ENCODE measurements at places on chromosomes 5 and 9.

DNA sequence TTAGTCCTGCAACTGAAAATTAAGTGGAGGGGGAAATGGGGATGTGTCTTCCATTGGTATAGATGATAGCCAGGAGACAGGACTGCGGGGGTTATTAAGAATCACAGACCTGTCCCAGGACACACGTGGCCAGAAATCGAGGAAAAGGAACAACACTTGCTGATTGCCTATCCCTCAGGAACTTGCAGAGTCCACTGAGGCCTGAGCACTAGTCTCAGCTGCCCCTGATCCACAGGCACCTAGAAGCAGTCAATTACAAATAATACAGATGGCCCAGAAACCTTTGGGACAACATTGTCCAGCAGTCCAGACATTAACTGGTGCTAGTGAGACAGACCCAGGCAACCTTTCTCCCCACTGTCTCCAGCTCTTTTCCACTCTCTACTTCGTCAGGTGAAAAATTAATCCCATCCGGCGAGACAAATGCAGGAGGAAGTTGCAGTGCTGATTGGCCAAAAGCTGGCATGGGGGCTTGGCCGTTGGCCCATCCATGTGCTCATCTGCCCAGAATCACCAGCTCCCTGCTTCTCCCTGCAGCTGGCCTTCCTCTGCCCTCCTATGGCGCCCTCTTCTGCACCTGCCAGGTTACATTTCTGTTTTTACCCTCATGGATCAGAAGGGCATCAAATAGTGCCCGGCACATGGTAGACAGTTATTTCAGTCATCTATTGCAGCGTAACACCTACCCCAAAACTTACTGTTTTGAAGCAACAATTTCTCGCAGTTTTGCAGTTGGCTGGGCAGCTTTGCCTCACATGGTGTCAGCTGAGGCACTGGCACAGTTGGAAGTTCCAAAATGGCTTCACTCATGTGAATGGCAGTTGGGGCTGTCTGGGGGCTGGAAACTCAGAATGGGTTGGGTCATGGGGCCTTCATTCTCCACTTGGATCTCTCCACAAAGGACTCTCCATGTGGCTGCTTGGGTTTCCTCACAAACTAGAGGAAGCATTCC, 3.6 kb upstream of the B4GALT1 start:
- peak; percentile 49 for DNase-seq

GRCh38 chr9:89695441-89695891, 90.7 kb downstream of the GADD45G start:
- no peak for DNase-seq

- DNase-seq = no peak
Measured at GRCh38 chr5:179699616-179700237, 960 bp downstream of the CANX start.

- DNase-seq = no peak
Measured at GRCh38 chr5:139645430-139645871, 2.7 kb upstream of the CXXC5 start.

- DNase-seq = no peak
Measured at GRCh38 chr5:11075035-11075805, 314.2 kb upstream of the DAP start.

DNA sequence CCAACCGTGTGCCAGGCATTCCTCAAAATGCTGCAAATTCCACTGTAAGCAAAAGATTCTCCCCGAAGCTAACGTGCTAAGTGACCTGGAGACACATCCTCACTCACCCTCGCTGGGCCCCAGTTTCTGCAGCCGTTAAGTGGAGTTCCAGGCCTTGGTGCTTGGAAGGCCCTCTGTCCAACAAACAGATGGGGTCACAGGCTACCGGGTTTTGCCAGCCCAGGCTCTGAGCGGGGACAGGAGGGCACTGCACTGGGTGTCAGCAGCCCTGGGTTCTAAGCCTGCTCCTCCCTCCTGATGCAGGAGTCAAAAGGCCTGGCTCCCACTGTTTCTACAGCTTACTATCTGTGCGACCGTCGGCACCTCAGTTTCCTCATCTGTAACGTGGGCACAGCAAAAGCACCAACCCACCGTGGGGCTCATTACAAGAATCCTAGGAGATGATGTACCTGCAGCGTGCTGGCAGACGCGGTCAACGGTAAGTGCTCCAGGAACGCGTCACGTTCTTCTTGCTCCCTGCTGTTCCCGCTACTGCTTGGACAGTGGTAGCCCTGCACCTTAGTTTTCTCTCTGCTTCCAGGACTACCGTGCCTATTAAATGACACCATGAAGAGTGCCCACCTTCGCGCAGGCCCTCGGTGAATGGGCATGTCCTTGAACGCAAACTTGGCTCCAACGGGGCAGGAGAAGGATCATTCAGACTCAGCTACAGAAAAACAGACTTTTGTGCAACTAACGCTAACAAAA, 84.8 kb downstream of the ADAMTS2 start:
- DNase-seq = no peak

- no peak for DNase-seq
Measured at GRCh38 chr9:105835721-105836120, 141.4 kb downstream of the TMEM38B start.

- DNase-seq = peak; percentile 4
Measured at GRCh38 chr9:122580360-122580759, 2.8 kb downstream of the OR1L8 start.

- DNase-seq = no peak
Measured at GRCh38 chr5:177557041-177557647, 2.8 kb upstream of the FAM193B start.

DNA sequence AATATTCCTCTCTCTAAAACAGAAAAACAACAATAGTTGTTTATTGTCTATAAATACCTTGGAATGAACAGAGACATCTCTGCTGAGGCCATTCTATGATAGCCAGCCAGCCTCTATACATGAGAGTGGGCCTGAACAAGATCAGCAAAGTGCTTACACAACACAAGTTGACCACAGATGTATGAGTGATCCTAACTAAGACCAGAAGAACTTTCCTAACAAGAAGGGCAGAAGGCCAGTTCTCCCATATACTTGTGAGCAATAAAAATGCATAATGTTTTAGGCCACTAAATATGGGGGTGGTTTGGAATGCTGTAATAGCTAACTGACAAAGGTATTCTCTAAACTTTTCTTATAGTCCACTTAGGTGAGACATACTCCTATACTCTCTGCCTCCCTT, 345.7 kb downstream of the SPATA31D1 start:
- DNase-seq = no peak

DNA sequence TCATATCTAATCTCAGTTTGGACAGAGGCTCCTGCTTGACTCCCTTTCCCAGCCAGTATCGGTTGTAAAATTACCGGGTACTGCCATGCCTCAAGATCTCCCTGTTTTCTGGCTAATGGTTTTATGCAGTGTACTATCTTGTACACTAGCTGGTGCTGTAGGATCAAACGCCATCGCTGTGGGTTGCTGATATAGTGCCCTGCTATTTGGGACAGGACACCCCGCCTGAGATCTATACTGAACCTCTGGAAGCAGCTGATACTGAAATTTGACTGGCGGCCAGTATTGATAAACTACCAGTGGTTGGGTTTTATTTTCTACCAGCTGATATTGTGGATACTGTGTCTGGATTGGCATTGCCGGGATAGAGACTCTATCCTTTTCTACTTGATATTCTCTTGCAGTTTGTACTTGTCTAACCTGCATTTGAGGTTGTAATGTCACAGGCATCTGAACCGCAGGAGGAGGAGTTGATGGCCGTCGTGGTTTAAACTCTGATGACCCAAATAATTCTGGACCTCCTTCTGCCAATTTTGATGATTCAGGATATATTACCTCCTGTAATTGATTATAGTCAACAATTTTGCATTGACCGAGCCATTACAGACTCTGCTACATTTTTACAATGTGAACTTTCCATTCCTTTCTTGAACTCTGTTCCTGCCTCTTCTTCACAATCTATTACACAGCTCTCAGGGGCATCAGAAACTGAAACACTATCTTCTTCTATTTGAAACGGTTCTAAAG, 112.5 kb upstream of the LARP1 start:
- peak; percentile 16 for DNase-seq

DNA sequence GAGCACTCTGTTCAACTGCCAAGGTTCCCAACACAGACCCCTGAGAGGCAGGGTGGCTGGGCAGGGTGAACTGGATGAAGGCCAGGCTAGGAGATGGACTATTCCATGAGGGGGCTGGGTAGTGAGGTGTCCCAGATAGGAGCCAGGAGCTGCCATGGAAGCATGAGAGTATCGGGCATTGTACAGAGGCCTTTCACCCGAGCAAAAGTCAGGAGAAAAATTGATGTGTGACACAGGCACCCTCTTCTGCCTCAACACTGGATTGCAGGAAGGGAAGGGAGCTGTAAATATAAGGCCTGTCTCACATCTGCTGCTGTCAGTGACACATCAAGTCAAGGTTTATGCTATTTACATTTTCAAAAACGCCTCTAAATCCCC, 74.6 kb downstream of the UBAP1 start:
- no peak for DNase-seq

- DNase-seq = no peak
Measured at GRCh38 chr5:462051-462481, 19.1 kb downstream of the EXOC3 start.

DNA sequence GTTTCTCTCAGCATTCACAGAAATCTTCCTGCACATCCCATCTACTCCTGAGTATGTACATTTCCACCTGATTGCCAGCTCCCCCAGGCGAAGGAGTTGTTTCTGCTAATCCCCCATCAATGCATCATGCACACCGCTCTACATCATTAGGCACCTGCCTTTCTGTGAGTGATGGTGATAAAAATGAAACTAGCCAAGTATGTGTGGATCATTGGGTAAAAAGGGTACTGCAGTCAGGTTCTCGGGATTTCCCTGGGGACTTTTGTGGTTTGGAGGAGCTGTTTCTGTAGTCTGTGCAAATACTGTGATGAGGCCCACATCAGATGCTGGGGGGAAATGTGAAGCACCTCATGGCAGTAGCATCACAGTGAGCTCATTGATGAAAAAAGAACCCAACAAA, 30.4 kb downstream of the CAMK4 start:
- DNase-seq = no peak

- no peak for DNase-seq
Measured at GRCh38 chr9:116566677-116567488, 120.2 kb upstream of the TRIM32 start.

- no peak for DNase-seq
Measured at GRCh38 chr9:122186301-122186700, 26.6 kb downstream of the MORN5 start.

DNA sequence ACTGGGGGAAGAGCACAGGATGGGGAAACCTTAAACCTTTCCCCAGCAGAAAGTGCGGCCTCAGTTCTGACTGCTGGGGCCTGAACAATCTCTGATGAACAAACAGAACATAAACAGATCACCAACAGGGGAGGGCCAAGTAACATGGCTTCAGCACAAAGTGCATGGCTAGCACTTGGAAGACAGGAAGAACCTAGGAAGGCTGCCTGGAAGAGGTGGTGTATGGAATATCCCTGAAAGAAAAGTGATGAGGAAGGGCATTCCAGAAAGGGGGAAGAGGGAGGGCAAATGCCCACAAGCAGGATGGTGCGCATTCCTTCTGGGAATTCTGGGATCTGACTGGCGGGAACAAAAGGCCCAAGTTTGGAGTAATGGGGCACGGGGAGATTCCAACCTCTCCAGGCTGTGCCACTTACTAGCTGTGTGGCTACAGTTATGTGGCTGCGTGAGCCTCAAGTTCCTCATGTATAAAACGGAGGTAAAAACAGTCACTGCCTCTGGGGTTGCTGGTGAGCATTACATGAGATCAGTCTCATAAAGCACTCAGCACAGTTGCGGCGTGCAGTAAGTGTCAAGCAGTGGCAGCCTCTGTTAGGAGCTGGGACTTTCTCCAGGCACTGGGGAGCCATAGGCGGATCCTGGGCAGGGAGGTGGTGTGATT, 1.6 kb downstream of the PDGFRB start:
- DNase-seq = no peak

DNA sequence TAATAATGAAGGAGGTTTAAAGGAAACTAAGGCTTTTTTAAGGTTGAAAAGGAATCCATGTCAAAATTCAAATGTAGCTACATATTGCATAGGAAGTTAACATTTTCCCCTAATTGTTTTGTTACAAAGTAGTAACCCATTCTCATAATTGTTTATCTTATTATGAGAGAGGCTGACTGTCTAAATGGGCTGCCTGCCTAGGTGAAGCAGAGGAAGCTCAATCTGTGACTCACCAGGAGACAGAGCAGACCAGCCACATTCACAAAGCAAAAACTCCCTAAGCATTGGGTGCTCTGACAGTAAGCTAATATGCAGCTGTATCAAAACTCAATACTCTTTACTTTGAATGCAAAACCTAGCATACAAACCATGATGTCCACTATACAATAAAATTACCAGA, 208.5 kb downstream of the ROR2 start:
- DNase-seq = no peak

DNA sequence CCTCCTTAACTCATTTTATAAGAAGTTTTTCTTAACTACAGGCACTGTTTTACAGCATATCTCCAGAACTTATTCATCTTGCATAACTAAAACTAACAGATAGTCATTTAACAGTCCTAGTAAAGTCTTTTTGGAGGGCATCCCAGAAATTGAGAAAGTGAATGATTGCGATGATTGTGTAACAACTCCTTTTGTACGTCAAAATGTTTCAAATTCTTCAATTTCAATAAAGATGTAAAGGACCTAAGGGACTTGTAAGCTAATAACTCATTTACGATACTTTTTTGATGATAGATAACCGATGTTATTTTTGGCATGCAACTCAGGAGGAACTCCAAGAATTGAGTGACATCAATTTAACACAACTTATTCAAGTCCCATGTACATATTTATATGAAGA, 42.7 kb downstream of the SVEP1 start:
- DNase-seq = no peak

DNA sequence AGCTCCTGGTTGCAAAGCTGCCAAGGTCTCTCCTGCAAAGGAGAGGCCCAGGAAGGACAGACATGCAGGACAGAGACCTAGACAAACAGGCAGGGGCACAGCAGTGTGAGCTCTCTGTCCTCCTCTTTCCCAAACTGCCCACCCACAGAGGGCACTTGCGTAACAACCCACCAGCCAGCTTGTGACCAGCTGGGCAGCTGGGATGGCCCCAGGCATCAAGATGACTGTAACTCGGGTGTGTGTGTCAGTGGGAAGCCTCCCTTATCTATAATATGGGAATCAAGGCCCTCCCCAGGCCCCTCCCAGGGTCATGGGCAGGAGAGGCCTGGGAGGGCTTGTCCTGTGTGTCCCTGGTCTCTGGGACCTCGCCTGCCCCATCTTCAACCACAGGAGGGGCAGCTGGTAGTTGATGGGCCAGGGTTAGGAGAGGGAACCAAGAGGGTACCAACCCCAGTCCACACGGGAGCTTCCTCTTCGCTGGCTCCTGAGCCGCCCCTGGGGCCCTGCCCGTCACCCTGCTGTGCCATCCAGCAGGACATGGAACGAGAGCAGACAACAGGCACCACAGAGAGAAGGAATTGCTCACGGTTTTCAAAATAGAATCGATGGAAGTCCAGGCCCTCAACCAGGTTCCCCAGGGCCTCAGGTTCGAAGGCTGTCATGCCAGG, 37.9 kb downstream of the SLC6A7 start:
- no peak for DNase-seq

- no peak for DNase-seq
Measured at GRCh38 chr5:27701931-27702903, 663.8 kb upstream of the CDH9 start.

- no peak for DNase-seq
Measured at GRCh38 chr5:79872291-79872690, 118.8 kb downstream of the MTX3 start.
